ENCODE measurements at places on chromosomes 6 and 20. TPM values are rescaled to one million over a fixed set of nuclear protein-coding genes. Genes with fewer than 3 reads are reported as not detected.

The LZTS3 gene
- 9.3 TPM for total RNA-seq

The TCP11 gene
- total RNA-seq, result 0.32 TPM

The FKBP5 gene
- total RNA-seq, result 266 TPM

DNA sequence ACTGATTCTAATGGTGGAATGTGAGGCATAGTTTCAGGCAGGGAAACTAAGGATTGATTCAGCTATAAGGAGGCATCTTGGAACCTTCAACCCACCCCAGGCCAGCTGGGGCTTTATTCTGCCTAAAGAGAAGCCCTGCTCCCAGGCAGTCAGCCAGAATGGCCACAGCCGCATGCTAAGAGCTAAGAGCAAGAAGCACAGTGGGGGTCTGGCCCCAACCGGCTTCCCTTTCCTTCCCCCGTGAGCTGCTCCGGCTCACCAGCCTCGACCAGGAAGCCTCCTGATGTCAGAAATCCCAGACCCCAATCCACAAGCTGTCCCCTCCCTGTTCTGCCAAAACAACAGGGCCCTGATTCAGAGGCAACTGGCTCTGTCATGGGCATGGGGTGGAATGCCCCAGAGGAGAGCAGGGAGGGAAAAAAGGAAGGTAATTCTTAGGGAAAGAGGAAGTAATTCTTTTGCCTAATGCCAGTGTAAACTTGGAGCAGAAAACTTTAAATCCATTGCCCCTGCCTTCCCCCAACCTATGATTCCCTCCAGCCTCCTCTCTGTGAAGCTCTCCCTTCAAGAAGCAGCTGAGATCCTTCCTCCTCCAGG, 6.9 kb downstream of the GRM4 start:
- DNase-seq, result no peak

DNA sequence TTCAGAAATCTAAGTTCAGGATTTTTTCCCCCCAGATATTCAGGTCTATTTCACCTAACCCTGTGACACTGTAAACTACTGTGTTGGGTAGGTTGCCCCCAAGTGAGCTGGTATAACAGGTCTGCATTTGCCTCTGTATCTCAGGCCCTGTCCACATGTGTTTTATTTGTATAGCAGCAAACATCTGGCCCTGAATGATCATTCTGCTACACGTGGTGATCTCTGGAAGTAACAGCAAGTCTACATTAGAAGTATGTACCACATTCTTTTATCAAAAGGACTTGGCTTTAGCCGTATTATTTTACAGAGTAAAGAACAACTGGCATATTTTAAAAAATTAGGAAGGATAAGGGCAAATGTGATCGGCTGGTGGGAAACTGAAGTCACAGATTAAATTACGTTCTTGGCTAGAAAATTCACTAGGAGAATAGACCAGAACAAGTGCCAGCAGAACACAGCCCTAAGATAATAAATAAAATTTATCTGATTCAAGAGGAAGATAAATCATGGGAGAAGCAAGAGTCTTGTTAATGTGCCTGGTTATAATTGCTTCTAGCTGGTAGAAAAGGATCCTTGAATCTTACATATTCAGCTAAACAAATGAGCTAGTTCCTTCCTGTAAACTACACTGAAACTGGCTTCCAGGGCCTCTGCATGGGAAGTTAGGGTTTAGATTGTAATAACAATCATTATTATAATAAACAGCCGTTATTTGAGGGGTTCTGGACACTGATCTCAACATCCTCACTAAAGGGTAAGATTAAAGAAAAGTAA, 192.1 kb downstream of the SAMD5 start:
- no peak for DNase-seq

The GGT7 gene
- total RNA-seq, result 16.4 TPM

- DNase-seq, result no peak
Observed at GRCh38 chr20:39988991-39989390, 700.0 kb downstream of the MAFB start.

GRCh38 chr6:157848693-157849092, 25.6 kb downstream of the SNX9 start:
- DNase-seq, result no peak

DNA sequence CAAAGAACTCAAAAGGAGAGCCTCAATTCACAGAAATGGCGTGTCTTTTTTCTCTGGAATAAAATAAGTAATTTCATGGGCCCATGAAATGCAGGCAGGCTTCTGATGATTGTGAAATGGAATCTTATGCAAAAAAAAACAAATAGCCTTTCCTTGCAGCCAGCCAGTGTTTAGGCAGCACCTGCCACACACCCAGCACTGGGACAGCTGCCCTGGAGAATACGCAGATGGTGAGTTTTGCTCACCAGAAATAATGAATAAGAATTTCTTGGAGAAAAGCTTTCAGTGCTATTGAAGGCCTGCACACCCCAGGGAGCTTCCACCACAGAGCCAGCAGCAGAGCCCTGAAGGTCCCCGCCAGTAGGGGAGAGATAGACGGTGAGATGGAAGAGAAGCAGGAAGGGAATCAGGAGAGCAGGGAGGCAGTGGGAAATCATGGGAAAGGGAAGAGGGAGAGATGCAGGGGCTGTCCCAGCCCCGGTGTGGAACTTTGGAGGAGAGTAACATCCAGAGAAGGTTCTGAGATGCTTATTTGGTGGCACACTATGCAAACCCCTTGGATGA, 54.9 kb downstream of the PXDC1 start:
- DNase-seq, result no peak

The TXLNB gene
- 2.5 TPM for total RNA-seq

The ANGPT4 gene
- 1.0 TPM for total RNA-seq

The SLC22A23 gene
- total RNA-seq, result 10.9 TPM

The C6orf132 gene
- total RNA-seq, result 10.2 TPM

GRCh38 chr6:164554700-164555476, 754.5 kb downstream of the C6orf118 start:
- no peak for DNase-seq

Data from breast epithelium (tissue), 4 donors.